ENCODE measurements at places on chromosomes 1 and 21.

- DNase-seq, result no peak
Observed at GRCh38 chr1:227890451-227891222, 57.1 kb downstream of the WNT9A start.

DNA sequence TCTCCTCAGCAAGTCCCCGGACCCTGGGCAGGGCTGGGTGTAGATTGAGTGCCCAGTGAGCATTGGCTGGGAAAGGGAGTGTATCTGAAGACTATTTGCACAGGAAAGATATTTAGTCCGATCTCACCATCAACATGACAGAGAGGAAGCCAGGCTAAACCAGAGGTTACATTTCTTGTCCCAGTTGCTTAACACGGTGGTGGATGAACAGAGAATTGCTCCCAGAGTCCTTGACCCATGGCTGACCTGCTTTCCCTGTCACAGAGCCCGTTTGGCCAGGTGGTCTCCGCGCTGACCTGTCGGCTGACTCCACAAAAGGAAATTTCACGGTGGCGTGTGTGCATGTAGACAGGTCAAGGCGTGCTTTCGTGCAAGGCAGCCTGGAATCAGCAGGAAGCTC is 83.5 kb downstream of the BEND5 start:
- DNase-seq, result no peak

DNA sequence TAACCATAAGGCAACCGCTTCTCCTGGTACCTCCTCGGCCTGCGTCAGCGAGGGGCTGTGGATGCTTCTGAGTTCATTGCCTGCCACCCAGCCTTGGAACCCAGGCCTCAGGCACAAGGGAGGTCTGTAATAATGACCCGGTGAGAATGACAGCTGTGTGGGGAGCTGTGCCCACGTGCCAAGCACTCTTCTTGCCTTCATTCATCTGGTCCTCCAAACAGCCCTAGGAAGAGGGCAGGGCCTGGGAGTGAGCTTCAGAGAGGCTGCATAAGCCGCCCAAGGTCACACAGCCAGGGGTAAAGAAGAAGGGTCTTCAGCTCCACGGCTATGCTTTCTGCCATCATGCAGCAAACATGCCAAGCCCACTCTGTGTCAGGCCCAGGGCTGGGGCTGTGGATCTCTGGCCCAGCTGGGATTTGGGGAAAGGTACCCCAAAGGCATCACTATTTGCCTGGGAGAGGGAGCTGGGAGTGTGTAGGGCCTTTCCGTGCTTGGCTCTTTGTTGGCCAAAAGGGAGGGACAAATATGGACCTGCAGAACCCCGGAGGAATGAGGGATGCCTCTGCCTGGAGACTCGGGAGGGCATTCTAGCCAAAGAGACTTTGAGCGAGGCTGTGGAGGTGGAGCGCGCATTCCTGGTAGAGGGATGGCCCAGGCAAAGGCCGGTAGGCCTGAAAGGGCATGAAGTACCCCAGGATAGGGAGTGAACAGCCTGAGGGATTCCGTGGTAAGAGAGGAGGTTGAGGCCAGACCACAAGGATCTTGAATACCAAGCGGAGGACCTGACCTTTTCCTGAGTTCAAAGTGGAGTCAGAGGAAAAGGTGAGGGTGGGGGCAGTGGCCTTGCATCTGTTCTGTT is 10.1 kb upstream of the EDN2 start:
- no peak for DNase-seq

DNA sequence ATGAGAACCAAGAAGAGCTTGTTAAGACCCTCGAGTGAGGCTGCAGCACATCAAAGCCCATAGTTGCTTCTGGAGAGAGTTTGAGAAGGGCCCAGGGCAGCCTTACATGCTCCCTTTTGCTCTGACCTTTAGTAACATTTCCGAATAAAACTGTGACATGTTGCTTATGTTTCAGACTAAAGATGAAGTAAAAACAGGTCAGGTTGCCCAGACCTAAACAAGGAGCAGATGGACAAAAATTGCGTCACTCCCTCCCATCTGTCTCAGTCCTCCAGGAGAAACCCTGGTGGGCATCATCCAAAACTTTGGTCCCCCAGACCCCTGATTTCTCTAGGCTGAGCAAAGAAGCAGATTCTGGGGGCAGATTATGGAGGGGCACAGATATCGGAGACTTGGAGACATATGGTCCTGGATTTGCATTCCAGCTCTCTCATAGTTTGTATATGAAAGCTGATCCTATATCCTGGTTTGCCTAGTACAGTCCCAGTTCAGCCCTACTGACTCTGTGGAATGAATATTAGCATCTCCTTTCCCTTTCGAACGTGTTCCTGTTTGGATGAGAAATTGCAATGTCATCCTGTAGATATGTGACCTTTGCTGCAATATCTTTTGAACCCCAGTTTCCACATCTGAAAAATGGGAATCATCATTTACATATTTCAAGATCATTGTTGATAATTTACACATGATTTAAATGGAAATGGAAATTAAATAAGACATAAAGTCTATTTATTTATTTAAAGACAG is 304.9 kb upstream of the USP24 start:
- peak; percentile 18 for DNase-seq

DNA sequence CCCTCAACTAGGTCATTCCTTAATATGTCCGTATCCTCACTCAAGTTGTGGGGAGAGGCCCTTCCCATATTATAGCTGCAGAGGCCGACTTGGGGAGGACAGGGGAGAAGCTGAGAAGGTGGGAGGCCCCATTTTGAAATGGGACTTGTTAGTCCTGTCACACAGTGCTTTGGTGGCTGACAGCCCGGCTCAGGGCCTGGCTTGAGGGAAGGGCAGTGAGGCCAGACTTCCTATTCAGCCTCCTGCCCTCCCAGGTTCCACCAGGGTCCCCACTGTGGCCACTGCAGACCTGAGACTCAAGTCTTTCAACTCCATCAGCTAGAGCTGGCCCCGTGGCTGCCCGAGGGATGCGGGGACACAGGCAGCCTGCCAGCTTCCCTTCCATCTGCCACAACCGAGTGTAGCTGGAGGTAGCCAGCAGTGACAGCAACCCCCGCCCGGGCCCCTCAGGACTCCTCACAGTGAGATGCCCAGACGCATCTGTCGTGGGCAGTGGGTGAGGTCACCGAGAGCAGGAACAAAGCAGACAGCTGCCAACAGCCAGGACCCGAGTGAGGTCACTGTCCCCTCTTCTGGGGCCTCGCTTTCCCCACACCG is 36.9 kb downstream of the SIM2 start:
- DNase-seq, result no peak

- DNase-seq, result peak; percentile 64
Observed at GRCh38 chr1:202122639-202123335, at the start of gene GPR37L1. GPR37L1 (plus strand) TSS chr1:202122917; CDS start chr1:202122964, 47 bp downstream.

DNA sequence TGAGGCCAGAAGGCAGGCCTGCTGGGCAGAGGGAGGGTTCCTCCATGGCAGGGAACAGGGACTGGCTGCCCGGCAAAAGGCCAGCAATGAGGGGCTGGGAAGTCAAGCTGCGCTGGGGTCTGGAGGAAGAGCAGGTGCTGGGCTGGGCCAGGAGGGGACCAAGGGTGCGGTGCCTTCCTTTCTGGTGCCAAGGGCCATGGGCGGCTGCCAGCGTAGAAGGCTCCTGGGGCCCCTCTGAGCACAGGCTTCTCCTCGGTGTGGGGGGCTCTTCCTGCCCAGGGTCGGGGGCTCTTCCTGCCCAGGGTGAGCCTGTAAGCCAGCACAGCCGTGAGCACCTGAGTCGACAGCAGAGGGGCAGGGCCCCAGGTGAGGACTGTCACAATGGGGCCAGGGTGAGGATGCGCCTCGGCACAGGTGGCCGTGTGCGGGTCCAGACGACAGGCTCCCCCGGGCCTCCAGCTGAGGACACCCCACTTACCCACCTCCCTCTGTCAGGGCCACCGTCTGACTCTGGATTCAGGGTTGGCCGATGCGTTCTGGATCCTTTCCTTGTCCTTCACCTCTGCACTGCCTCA is 10.7 kb upstream of the DNMT3L start:
- no peak for DNase-seq
